Activated CD4-positive, CD25-positive, alpha-beta regulatory T cell treated with anti-CD3 and anti-CD28 coated beads, Interleukin-2, amount 50 U/mL, for 72 hours (primary cell): ENCODE measurements at places on chromosomes 2 and 18.
A peak's percentile ranks its signal among the peaks of the same experiment; 100 is the strongest.

DNA sequence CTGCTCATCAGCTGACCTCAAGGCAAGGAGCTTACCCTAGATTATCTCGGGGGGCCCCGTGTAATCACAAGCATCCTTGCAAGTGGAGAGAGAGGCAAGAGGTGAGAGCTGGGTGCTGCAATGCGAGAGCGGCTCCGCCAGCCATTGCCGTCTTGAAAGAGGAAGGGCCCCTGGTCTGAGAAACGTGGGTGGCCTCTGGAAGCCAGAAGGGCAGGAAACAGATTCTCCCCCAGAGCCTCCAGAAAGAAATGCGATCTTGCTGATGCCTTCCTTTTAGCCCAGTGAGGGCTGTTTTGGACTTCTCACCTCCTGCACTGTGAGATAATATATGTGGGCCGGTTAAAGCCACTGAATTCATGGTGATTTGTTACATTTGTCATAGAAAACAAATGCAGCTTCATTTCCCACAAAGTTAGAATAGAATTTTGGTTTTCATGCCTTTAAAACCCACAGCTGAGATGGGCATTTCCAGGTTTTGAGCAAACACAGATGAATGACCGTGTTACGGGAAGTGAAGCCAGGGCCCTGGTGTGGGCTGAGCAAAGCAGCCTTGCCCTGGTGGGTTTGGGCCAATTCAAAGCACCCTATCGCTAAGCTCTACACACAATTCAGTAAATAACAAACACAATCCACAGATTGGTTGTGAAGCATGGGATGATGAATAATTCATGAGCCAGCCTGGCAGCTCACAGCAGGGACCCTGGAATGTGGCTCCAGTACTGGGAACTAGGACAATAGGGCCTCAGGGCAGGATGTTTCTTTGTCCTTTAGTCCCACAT, 319.9 kb upstream of the HS6ST1 start:
- no peak for DNase-seq

GRCh38 chr2:238220892-238221521, 17.5 kb upstream of the ILKAP start:
- DNase-seq, result no peak

- DNase-seq, result no peak
Measured at GRCh38 chr2:134679745-134680144, 39.1 kb downstream of the TMEM163 start.

DNA sequence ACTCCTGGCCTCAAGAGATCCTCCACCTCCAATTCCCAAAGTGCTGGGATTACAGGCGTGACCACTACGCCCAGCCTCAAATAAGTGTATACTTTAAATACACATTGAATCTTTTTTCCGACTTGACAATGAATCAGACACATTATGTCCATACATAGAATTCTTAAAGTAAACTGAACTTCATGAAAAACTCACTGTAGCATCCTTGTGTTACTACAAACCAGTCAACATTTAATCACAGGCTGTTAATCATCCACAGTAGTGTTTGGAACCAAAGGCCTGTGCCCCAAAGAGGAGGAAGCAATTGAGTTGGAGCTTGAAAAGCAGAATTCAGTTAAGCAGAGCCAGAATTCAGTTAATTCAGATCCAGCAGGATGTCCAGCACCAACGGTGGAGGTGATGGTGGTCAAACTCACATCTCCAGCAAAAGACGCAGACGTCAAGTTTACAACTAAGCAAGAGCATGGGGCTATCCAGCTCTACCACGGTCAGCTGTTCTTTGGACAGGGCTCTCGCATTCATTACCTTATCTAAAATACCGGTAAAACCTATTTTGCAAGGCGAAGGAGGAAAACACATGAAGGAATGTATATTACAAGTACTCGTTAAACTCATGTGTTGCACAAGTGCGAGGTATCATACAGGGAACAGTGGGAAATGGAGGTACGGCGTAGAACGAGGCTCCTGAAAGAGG, 1.2 kb downstream of the SLC39A6 start:
- no peak for DNase-seq

DNA sequence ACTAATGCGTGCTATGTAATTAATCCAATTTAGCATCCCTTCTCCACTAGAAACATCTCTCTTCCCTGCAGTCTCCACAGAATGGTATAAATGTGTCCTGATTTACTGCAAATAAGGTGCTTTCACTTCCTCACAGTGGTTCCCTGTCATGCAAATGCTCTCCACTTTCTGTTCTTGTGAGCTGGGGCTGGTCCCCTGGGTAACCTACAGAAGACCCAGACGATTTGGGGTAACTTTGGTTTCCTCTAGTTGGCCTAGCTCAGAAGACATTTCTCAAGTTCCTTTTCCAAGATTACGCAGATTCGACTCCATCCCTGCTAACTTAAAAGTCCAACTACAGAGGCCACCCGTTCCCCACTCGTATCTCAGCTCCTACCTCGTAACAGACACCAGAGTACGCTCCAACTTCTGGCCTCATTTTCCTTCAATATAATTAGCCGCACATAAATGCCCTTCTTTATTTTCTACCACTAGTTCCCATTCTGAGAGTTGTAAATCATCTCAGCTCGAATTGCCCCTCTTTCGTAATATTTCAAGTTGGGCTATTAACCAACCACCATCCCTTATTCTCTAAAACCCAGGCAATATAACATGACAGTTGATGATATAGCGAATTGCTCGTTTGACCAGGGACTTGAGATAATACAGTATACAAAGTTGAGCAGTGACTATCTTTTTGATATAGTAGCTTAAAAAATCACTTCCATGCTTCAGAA, 28.8 kb upstream of the NEDD4L start:
- no peak for DNase-seq

GRCh38 chr2:27953077-27953476, 62.5 kb downstream of the BABAM2 start:
- no peak for DNase-seq

DNA sequence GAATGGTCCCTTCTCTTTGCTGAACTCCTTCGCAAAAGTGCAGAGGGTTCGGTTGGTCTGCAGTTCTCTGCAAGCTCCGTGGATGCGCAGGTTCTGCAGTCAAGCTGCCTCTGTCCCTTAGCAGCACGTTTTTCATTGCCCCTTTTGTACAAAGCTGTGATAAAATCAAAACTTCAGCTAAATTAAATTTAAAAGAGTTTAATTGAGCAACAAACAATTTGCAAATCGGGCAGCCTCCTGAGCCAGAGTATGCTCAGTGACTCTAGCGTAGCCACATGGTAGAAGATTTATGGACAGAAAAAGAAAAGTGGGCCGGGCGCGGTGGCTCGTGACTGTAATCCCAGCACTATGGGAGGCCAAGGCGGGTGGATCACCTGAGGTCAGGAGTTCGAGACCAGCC, 18.8 kb downstream of the TSN start:
- no peak for DNase-seq

DNA sequence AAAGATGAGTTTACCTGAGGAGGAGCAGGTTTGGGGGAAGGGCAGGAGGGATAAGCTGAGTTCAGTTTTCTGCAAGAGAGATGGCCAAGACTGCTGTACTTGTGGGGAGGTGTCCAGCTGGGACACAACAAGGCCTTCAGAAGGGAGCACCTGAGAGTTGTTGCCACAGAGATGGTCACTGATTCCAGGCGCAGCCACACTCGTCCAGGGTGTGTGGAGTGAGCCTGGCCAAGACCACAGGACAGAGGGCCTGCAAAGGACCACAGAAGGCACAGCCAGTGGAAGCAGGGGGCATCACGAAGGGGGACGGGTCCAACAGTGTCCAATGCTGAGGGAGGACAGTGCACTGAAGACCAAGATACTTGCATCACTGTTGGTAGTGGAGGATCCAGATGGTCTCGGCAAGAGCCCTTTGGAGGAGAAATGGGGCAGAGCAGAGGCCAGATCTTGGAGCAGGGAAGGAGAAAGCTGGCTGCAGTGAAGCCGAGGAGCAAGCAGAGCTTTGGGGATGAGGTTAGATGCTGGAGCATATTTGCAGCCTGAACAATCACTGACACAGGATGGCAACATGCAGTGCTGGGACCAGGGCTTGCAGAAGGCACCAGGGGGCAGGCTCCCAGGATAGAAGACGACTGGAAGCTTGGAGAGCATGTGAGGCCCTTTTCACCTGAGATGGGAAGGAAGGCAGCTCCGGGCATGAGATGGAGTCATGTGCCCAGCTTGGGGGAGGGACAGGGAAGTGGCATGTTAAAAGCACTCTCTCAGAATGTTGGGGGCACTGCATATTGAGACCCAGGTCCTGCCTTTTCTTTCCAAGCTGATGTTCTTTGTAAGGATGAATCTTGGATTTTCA, 214.0 kb downstream of the CYP26B1 start:
- no peak for DNase-seq

GRCh38 chr18:65942854-65943253, 192.0 kb downstream of the CDH7 start:
- DNase-seq, result no peak

- no peak for DNase-seq
Measured at GRCh38 chr2:150327564-150328489, 159.6 kb downstream of the RND3 start.

DNA sequence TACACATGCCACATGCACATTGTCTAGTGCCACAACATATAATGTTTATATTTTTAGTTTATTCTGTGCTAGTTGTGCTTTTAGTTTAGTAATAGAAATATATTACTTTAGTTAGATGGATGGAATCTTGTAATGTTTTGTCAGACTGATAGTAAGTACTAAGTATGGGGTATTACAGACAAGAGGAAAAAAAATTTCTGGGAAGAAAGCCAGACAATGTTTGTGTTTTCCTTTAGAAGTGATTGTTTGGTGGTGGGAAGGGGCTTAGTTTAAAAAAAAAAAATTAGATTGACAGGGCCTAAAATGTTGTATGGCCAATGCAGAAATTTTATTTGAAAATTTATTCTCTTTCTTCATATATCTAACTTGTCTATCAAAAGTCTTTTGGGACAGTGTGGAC, 37.8 kb downstream of the ACVR2A start:
- no peak for DNase-seq

- DNase-seq, result peak; percentile 80
Measured at GRCh38 chr2:222708274-222708710, 36.8 kb downstream of the MOGAT1 start.
